ENCODE measurements at places on chromosomes 3 and 15. TPM values are rescaled to one million over a fixed set of nuclear protein-coding genes. Genes with fewer than 3 reads are reported as not detected.
A peak's percentile ranks its signal among the peaks of the same experiment; 100 is the strongest.

DNA sequence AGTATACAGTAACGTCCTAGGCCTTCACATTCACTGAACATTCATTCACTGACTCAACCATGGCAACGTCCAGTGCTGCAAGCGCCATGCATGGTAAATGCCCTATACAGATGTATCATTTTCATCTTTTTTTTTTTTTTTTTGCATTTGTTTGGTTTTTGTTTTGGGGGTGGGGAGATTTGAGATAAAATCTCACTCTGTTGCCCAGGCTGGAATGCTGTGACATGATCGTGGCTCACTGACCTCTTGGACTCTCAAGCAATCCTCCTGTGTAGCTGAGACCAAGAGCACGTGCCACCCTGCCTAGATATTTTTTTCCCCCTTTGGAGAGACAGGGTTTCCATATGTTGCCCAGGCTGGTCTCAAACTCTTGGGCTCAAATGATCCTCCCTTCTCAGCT, 37.4 kb downstream of the SUSD5 start:
- no peak for DNase-seq

DNA sequence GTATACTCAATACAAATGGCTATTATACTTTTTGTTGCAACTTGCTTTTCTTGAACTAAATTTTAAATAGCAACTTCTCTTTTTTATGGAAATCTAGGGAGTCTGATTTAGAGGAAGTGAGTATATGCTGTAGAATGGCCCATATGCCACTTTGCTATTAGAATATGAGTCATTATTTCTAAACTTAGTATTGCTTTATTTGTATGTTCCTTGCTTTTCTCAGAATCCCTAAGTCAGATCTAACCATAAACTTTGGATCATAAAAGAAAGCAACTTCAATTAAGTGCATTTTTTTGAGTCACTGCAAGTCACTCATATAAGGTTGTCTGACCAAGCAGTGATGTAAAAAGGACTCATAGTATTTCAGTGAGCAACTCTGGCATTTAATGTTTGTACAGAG, 17.5 kb upstream of the SPTSSB start:
- DNase-seq, result no peak

- no peak for DNase-seq
These were observed 982.9 kb downstream of the TUSC7 start for GRCh38 chr3:117692416-117692995.

DNA sequence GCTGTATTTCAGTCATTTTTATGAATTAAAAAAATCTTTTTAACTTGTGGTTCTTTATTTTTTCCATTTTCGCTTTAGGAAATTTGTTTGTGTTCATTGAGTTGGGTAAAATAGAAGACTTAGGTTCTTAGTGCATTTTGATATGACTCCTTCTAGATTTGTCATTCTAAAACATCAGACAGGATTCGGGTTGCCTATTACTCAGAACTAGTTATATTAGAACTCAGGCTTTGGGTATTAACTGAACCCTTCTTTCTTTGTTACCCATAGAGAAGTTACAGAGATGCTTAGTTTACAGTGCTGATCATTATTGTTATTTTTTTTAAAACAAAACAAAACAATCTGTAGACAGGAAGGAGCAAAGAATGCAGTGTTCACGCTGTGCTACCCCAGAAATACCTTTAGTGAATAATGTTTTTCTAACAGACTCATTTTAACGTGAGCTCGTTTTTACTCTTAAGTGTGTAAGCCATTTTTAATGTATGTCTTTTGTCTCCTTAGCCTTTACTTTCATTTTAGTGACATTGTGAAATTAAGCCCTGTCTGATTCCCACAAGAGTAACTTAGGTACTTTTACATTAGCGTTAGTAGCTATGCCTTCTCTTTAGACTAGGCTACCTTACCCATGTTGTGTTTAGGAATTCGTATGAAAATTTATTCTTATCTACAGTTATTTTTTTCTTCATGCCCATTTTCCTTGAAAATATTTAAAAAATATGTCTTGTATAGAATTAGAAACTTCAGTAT, 53.4 kb downstream of the CMC1 start:
- DNase-seq, result peak; percentile 9

GRCh38 chr15:51062736-51063135, 32.0 kb downstream of the TNFAIP8L3 start:
- no peak for DNase-seq

- DNase-seq, result no peak
These were observed 124.3 kb downstream of the TMEM266 start for GRCh38 chr15:76183930-76184649.

- DNase-seq, result peak; percentile 76
These were observed 71.3 kb downstream of the SMAD6 start for GRCh38 chr15:66773129-66773873.

DNA sequence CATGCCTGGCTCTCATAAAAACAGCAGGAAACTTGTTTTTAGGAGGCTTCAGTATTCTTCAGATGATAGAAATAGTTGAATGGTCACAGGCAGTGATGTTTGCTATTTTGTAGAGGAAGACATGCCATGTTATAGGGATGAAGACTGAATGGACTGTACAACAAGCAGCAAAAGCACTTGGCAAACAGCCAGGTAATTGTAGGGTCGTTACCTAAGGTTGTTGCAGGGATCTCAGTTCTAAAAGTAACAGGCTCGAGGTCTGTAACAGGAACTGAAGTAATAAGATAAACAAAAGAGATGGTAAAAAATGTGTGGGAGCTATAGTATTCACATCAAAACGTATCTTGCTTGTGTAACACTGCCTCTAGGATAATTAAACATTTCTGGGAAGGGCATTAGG, 116.3 kb downstream of the TFG start:
- peak; percentile 47 for DNase-seq

DNA sequence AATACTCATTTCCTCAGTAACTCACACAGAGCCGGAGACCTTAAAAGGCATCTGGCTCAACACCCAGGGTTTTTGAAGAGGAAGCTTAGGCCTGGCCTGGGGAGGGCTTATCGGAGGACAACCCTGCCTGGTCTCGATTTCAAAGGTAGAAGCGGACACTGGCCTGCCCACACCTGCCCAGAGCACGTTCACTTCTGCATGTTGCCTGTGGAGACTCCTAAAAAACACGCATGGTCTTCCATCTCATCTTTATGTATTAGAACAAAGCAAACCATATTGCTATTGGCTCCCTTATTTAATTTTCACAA, 55.5 kb upstream of the FURIN start:
- DNase-seq, result no peak

- no peak for DNase-seq
These were observed 88.3 kb upstream of the PPIB start for GRCh38 chr15:64251121-64251520.

DNA sequence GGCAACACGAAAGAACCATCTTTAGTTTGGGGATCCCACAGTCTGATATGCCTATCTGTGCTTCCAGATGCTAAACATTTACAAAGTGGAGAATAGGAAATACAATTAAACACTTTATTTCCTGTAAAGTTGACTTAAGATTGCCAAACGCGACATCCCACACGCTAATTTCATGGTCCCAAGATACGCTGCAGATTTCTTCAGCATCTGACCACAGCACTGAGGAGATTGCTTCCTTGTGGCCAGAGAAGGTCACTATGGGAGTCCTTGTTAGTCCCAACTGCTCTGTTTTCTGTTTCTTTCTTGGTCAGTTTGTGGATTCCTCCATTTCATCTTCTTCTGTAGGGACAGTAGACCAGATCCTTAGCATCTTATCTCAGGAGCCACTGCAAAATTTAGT, 43.3 kb downstream of the ASB7 start:
- no peak for DNase-seq

GRCh38 chr15:45785897-45786296, 151.1 kb downstream of the SQOR start:
- no peak for DNase-seq

DNA sequence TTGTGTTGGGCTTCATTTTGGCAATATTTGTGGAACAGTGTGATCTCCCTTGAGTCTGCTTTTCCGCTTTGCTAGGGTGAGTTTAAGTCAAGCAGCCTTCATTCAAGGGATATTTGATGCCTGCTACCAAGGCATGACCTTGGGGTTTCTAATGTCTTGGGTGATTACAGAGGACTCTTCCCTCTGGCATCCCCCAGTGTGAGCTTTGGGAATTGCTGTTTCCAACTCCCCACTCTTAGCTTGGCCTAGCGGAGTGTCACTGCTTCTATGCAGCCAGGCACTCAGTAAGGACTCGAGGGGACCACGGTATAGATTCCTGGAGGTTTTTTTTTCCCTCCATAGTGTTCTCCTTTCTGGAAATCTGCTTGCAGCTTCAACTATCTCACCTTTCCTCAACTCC, 21.1 kb downstream of the GCNT3 start:
- no peak for DNase-seq

FEZF2 gene
- total RNA-seq, result not detected

CLRN1 gene
- total RNA-seq, result not detected

SERP1 gene
- total RNA-seq, result 134 TPM

GOLGA8O gene
- total RNA-seq, result under 0.01 TPM

TP63 gene
- not detected for total RNA-seq

All from lung microvascular endothelial cell (primary cell).